CD4-positive, alpha-beta T cell treated with Interleukin-21 for 1 hour (primary cell): ENCODE measurements at places on chromosomes 2 and 18.
A peak's percentile ranks its signal among the peaks of the same experiment; 100 is the strongest.

DNA sequence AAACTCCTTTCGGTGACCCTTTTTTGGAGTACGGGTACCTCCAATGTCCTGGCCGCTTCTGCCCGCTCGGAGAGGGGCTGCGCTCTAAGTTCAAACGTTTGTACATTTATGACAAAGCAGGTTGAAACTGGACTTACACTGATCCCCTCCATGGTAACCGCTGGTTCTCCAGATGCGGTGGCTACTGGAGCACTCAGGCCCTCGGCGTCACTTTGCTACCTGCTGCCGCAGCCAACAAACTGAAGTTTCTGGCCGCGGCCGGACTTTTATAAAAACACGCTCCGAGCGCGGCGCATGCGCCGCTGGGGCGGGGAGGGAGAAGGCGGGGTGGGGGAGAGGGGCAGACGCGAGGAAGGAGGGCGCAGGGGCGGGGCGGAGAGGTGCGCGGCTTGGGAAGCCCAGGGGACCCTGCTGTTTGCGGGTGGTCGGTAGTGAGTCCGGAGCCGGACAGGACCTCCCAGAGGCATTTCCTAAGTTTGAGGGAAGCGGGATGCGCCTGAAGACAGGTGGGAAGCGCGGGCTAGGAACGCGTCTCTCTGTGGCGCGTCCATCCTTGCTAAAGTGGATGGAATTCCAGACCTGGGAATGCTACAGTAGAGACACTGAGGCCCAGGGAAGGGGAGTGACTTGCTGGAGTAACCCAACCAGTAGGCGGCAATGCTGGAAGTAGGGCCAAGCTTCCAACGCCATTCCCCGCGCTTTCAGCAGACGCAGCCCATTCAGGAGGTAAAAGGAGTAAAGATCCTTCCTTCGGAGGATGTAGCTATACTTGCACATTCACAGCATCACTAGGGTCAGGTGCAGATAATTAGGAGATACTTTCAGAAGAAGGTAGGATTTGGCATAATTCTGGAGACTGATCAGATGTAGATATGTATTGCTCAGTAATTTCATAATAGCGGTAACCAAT is at the start of gene CXCR4:
TSS of gene CXCR4 (minus strand) at position 241 of the 910 bp plus-strand sequence. CDS start at position 152, 89 bp downstream.
- DNase-seq: peak; percentile 95

DNA sequence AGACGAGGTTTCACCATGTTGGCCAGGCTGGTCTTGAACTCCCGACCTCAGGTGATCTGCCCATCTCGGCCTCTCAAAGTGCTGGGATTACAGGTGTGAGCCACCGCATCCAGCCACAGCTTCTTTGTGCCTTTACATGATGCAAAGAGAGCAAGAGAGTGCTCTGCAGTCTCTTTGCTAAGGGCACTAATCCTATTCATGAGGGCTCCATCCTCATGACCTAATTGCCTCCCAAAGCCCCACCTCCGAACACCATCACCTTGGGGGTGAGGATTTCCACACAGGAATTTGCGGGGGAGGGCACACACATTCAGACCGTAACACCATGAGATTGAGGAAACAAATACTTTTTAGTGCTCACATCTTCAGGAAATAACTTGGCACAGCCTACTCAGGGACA is 91.8 kb downstream of the PDCL3 start:
- no peak for DNase-seq

DNA sequence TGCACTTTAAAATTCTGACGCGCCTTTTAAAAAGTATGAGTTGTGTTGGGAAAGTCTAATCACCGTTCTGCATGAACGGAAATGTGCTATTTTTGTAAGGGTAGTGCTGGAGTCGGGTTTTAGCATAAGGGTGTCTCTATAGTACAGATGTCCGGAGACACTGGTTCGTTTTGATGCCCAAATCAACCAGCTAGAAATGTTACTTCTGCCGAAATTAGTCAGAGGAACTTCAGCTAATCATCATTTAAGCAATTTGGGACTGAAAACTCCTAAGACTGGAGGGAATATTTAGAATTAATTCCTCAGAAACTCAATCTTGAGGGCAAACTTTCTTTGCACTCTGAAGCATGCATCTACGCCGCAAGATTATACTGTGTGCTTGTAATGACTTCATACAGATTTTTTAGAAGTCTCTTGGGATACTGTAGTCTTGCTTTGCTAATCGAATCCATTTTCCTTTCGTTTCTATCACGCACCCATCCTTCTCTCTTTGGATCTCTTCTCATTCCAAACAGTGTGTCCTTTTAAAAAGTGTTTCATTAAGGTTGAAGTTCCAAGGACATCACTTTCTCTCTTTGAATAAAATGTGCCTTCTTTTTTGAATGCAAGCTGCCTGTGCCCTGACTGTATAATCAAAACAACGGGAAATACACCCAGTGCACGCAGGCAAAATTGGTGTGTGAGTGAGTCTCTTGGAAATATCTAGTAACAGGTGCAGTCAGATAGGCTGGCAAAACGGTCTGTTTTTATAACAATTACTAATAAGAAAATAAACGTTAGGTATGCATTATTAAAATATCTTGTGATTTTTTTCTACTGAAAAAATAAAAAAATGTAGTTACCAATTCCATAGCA is 270.9 kb upstream of the TCF4 start:
- no peak for DNase-seq

GRCh38 chr18:41326311-41326710 is 628.7 kb upstream of the PIK3C3 start:
- DNase-seq: no peak

- DNase-seq: no peak
These were observed 9.8 kb downstream of the CD302 start for GRCh38 chr2:159788253-159788652.

GRCh38 chr2:175432793-175433192 is 251.3 kb upstream of the ATP5MC3 start:
- DNase-seq: no peak

GRCh38 chr2:54867457-54867856 is 144.0 kb downstream of the EML6 start:
- DNase-seq: peak; percentile 1

GRCh38 chr2:119574108-119574815 is 30.0 kb downstream of the CFAP221 start:
- DNase-seq: no peak

GRCh38 chr18:56321470-56321869 is 316.9 kb downstream of the TXNL1 start:
- no peak for DNase-seq

DNA sequence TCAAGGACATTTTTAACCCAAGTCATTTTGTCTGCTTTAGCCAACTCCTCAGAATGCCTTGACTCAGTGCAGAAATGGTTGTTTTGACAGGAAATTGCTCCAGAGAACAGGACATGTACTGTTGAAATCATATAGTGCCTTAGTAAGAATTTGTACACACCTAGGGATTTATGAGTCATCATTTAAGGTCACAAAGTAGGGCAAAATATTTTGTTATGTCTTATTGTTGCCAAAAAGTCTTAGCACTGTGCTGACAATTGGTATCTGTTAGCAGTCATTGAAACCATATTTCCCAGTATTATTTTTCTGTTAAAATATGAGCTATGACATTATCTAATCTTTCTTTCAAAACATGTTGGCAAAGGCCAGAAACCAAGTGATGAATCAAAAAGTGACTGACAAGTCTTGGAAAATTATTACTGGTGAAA is 104.5 kb downstream of the OSBPL6 start:
- no peak for DNase-seq

DNA sequence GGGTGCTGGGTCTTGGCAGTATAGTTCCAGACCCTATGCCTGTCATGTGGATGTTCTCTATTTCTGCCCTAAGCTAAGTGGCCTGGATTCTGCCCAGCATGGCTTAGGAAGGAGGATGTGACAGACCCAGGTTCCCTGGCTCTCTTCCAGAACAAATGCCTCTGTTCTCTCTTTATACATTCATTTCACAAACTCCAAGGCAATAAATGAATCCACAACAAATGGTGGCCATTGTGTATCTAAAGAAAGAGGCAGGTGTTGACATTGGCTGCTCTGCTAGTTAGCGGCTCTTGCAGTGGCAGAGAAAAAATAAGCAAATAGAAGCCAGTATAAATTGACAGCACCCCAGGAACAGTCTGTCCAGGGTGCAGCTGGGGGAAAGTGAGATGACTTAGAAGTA is 298.6 kb downstream of the SUCLG1 start:
- no peak for DNase-seq

DNA sequence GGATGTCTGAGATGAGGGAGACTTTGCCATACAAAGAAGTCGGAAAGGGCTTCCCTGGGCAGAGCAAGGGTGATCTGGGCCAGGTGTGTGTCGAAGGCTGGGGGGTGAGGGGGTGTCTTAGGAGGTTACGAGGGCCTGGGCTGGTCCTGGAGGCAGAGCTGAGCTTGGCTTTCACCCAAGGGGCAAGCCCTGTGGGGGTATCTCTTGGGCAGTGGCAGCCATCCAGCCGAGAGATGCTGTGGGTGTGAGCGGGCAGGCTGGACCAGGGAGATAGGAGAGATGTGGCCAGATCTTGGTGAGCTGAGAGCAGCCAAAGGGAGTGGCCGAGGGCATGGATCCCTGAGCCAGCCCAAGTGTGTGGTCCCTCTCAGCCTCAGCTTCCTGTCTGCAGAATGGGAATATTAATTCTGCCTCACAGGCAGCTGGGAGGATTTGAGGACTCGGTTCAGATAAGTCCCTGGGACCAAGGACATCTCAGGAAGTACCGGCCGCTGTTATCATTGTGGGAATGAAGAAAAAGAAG is 33.0 kb downstream of the MAL start:
- no peak for DNase-seq

DNA sequence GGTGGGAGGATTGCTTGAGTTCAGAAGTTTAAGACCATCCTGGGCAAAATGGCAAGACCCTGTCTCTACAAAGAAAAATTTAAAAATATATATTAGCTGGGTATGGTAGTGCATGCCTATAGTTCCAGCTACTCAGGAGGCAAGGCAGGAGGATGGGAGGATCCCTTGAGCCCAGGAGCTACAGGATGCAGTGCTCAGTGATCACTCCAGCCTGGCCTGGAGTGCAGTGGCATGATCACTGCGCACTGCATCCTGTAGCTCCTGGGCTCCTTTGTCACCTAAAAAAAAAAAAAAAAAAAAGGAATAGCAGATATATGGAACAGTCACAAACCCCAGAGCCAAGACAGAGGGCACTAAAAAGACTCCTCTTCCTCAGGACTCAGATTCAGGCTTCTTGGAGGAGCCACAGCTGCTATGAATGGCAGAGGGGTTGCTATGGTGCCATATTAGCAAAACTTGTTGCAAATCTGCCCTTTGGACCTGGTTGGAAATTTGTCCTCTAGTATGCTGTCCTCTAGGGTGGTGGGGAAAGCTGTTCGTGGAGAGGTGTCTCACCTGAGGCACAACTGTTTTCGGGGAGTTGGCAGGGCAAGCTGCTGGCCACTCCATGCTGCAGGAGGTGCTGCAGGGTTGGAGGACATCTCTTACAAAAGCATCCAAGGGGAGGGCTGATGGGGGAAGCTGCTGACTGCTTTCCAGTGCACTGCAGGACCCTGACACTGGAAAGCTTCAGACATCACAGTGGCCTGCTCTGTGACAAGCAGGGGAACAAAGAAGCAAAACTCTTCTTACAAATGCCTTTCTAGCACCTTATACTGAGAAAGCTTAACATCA is 22.7 kb downstream of the CYP20A1 start:
- no peak for DNase-seq

- DNase-seq: no peak
These were observed 23.8 kb downstream of the WDR75 start for GRCh38 chr2:189465076-189465475.

DNA sequence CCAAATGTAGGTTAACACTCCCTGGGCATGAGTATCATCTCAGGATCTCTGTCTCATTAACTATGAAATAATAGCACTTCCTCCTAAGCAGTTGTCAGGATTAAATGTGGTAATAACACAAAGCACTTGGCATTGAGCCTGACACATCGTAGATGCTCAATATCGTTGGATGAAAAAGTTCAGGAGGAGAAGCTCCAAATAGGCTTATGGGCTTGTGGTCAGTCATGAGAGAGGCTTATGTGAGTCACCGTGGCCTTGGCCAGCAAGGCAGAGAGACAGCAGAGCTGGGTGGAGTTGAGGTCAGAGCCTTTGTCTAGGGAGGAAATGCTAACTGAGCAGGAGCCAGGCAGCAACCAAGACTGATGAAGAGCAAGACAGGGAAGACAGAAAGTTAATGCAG is 68.3 kb upstream of the PPM1B start:
- DNase-seq: peak; percentile 5

- DNase-seq: no peak
These were observed 271.3 kb downstream of the MREG start for GRCh38 chr2:215742021-215742420.

- DNase-seq: no peak
These were observed 91.1 kb upstream of the NOL4 start for GRCh38 chr18:34315591-34316352.

DNA sequence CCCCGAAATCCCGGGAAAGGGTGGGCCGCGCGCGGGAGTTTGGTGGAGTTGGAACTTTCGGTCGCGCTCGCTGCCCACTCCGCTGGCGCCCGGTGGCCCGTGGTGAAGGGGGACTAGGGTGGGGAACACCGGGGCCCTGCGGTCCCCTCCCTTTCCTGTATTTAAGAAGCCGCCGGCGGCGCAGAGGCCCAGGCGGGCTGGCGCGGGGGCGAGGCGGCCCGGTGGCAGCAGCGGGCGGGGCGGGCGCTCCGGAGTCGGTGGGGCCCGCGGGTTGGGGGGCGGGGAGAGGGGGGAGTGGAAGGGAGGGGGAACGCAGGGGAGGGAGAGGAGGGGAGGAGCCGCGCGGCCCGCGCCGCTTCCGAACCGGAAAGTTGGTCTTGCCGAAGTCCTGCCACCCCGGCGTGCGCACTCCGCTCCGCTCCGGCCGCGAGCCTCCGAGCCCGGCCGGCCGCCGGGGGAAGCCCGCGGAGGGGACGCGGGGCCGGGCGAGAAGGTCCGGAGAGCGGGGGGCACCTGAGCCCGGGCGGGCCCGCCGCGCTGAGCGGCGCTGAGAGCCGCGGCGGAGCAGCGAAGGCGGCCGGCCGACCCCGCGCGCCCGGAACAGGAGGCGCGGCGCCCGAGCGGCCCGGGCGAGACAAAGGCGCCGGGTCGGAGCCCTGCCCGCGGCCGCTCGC is 425 bp upstream of the SALL3 start:
- DNase-seq: no peak

GRCh38 chr2:122105877-122106206 is 350.4 kb downstream of the TSN start:
- DNase-seq: no peak

GRCh38 chr2:54952425-54952824 is 97.8 kb downstream of the RTN4 start:
- no peak for DNase-seq
